Right kidney (tissue), 9 donors: ENCODE measurements at places on chromosomes 3 and 15.

DNA sequence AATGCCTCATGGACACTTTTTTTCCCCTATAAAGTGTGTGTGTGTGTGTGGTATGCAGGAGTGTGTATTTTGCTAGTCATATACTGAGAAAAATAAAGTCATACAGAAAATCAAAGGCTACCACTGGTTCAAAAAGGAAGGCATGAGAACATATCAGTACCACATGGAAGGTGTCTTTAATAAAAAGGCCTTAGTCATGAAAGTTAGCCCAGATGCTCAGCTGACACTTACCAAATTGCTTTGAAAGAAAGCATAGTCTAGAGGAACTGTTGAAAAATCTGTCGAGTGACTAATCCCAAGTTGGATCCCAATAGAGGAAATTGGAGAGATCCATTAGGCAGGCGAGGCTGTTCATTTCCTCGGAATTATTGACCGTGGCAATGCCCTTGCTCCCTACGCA, 432.9 kb upstream of the CFAP20DC start:
- DNase-seq = no peak

GRCh38 chr3:157175691-157176507, 16.0 kb upstream of the CCNL1 start:
- peak; percentile 79 for DNase-seq

GRCh38 chr3:66991459-66991858, 6.6 kb upstream of the KBTBD8 start:
- DNase-seq = no peak

- DNase-seq = no peak
Measured at GRCh38 chr15:68278595-68279405, 1.3 kb downstream of the FEM1B start.

DNA sequence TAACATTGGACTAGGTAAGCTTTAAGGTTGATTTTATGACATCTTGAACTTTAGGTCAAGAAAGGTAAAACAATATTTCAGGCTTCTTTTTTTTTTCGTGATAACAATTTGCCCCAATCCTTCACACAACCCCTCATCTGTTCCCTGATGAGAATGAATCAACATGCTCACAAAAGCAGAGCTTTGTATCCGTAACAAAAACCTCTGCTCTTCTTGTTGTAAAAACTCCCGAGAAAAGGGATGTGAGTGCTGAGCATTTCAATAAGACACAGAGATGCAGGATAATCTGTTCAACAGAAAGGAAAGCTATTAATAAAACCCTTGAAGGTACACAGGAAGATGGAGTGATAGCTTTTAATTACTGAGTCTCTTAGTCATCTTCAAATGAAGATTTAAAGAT, 94.3 kb downstream of the RAD18 start:
- DNase-seq = no peak

GRCh38 chr15:20341901-20342600, 199.5 kb downstream of the GOLGA6L6 start:
- no peak for DNase-seq

- DNase-seq = no peak
Measured at GRCh38 chr3:42852441-42852840, 23.2 kb downstream of the CYP8B1 start.

DNA sequence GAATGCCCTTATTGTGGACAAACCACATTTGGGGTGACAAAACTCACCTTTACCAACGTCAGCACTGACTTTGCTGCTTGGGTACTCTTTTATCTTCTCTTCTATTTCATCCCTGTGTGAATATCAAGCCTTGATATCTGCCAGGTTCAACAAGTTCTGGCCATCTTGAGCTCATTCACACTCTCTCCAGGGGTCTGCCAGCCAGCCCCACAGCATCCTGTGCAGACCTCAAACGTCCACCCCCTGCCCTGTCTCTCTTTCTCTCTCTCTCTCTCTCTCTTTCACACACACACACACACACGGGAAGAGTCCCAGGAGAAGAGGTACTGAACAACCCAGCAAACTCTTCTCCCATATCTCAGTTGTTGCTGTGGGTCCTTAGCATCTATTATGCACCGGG, 10.7 kb downstream of the ILDR1 start:
- no peak for DNase-seq

DNA sequence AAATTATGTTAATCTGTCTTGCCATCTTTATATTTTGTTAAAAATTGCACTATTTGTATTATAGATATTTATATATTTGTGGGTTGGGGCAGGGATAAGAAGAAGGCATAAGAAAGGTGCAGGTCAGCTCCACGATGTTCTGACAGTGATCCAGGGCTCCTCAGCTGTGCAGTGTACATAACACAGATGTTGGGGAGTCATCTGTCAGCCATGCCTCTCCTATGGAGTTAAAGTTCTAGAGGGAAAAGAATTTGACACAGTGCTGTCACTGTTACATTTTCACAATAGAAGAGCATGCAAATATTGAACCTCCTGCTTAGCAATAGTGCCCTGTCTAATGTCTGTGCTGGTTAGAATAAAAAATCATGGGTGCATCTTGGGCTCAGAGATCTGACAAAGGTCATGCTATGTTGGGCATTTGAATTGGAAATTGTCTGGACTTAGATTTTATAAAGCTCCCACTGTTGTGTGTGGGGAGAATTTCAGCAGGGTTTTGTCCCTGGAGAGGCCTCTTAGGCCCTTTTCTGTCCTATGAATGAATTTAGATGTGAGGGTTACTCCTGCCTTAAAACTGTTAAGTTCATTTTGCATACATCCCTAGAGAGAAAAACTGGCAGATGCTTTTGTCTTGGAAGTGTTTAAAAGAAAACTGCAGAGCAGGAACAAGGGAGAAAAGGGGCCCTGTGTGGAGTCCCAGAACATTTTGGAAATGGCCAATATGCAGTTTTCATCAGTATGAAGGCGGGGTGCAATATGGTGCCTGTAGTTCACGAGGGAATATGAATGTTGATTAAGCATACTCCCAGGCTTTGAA, 20.4 kb downstream of the CDIN1 start:
- no peak for DNase-seq

DNA sequence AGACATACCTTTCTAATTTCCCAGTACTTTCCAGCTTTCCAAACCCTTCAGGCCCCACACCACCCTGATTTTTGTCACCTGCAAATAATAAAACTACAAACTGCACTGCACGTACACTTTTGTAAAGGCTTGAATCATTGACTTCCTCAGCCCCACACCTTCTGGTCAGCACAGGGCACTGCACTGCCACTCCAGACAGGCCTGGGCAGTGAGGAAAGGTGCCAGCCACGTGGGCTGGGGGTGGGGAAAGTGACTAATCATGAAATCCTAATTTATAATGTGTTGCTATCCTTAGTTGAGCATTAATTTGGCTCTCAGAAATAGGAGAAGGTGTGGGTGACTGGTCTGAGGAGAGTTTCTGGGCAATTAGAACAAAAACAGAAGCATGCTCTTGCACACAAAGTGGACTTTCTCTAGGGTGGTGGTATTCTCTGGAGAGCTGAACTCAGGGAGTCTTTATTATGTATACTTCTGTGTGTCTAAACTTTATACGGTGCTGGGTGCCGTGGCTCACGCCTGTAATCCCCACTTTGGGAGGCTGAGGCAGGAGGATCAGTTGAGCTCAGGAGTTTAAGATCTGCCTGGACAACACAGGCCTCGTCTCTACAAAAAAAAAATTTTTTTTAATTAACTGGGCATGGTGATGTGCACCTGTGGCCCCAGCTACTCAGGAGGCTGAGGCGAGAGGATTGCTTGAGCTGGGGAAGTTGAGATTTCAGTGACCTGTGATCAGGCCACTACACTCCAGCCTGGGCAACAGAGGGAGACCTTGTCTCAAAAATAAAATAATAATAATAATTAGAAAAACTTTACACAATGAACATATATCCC, 58.2 kb upstream of the FLNB start:
- DNase-seq = no peak

DNA sequence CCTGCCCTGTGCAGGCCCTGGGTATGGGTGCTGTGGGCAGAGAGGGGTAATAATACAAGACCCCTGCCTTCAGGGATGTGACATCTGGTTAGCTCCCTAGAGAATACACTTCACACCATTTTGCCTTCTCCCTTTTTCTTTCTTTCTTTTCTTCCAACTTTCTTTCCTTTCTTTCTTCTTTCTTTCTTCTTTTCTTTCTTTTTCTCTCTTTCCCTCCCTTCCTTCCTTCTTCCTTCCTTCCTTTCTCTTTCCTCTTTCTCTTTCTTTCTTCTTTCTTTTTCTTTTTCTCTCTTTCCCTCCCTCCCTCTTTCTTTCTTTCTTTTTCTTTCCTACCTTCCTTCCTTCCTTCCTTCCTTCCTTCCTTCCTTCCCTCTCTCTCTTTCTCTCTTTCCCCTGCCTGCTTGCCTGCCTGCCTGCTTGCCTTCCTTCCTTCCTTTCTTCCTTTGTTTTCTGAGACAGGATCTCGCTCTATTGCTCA, 68.4 kb upstream of the ABHD17C start:
- no peak for DNase-seq

DNA sequence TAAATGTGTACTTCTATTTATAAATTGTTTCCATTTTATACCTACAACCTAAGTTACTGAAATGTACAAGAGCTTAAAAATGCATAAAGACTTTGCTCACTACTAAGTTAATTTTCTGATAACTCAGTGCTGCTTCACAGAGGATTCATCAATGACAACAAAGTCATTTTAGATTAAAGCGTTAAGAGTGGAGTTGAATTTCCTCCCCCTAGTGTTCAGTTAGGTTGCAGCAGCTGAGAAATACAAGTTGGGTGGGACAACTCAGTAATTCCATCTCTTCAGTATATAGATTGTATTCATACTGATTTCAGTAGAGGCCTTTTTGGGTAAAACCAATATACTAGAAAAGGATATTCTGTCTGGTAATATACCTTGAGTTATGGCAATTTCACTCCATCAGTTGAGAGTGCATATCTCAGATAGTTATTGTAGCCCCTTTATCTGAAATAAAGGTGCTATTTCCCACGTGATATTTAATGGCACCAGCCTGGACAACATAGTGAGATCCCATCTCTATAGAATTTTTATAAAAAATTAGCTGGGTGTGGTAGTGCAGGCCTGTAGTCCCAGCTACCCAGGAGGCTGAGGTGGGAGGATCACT, 6.9 kb upstream of the RPL35A start:
- no peak for DNase-seq

DNA sequence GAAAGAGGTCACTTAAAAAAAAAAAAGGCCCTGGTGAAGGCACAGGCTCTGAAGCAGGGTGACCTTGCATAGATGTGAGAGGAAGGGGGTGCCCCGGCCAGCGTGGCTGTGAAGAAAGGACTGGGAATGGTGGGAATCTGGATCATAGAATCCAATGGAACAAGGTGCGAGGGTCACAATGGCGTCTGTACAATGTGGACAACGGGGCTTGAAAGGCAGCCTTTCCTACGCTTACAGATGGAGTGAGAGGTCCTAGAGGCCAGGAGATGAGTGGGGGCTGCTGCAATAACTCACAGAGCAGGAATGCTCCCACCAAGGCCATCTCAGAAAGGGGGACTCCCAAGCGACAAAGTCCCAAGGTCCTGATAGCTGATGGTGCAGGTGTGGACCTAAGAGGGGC, 162.2 kb downstream of the ATP10A start:
- no peak for DNase-seq

GRCh38 chr15:95760508-95760907, 570.0 kb upstream of the NR2F2 start:
- no peak for DNase-seq

DNA sequence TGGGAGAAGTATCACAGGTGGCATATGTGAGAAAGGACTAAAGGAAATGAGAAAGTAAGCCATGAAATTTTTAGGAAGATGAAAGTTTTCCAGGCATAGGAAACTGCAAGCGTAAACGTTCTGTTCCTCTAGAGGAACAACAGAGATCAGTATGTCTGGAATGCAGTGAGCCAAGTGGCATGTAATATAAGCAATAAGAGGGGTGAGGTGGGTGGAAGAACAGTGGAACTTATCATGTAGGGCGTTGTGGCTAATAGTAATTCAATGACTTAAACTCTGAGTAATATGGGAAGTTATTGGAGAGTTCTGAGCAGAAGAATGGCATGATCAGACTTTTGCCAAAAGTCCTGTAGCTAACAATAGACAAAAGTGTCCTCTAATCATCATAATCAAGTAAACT, 902.9 kb downstream of the EPHA3 start:
- no peak for DNase-seq

DNA sequence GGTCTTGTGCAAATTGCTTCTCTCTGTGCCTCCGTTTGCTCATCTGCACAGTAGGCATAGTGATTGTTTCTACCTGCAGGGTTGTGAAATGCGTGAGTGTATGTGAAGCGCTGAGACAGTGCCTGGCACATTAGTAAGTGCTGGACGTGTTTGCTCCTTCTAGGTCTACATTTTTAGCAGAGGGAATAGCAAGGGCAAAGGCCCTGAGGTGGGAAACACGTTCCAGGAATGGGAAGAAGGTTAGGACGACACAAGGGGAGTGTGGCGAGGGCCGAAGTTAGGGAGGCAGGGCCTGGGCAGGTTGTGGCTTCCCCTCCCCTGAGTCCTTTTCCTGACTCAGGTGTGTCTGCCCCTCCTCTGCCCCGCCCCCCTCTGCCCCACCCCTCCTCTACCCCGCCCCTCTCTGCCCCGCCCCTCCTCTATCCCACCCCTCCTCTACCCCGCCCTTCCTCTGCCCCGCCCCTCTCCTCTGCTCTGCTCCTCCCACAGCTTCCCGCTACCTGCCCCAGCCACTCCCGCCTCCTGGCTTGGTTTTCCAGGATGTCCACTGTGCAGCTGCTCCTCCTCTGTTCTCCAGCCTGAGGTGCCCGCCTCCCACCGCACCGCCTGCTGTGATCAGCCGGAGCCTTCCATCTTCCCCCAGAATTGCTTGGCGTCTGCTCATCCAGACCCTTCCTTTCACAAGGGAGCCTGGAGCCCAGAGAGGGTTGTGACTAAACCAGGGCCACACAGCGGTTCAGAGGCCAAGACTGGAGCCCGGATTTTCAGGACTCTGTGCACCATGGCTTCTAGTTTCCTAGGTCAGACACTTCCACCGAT, 31.1 kb upstream of the SMAD6 start:
- DNase-seq = peak; percentile 27

DNA sequence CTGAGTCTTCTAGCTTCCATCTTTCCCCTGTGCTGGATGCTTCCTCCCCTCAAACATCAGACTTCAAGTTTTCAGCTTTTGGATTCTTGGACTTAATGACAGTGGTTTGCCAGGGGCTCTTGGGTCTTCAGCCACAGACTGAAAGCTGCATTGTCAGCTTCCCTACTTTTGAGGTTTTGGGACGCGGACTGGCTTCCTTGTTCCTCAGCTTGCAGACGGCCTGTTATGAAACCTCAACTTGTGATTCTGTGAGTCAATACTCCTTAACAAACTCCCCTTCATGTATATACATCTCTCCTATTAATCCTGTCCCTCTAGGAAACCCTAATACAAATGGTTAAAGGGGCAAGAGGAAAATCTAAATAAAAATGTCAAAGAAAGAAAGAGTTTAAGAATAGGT, 100.1 kb downstream of the ABI3BP start:
- no peak for DNase-seq

- no peak for DNase-seq
Measured at GRCh38 chr15:96064351-96064756, 266.1 kb upstream of the NR2F2 start.

DNA sequence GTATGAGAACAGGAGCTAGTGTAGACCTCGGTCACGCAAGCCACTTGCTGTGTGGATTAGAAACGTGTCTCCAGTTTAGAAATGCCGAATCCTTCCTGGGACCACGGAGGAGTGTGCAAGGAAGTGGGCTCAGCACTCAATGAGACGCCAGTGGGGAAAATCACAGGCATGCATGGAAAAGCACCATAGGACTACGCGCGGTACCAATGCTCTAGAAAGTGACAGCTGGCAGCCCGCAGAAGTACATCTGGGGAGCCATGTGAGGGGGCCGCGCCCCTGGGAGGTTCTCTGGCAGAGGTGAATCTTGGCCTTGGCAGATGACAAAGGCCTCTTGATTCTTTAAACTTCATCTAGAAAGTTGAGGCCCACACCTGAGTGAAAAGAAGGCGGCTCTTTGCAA, 99.3 kb downstream of the LRRK1 start:
- DNase-seq = no peak
